ENCODE measurements at places on chromosomes 2 and 18.

GRCh38 chr2:19711470-19712372 lies 190.1 kb downstream of the TTC32 start:
- DNase-seq: no peak

DNA sequence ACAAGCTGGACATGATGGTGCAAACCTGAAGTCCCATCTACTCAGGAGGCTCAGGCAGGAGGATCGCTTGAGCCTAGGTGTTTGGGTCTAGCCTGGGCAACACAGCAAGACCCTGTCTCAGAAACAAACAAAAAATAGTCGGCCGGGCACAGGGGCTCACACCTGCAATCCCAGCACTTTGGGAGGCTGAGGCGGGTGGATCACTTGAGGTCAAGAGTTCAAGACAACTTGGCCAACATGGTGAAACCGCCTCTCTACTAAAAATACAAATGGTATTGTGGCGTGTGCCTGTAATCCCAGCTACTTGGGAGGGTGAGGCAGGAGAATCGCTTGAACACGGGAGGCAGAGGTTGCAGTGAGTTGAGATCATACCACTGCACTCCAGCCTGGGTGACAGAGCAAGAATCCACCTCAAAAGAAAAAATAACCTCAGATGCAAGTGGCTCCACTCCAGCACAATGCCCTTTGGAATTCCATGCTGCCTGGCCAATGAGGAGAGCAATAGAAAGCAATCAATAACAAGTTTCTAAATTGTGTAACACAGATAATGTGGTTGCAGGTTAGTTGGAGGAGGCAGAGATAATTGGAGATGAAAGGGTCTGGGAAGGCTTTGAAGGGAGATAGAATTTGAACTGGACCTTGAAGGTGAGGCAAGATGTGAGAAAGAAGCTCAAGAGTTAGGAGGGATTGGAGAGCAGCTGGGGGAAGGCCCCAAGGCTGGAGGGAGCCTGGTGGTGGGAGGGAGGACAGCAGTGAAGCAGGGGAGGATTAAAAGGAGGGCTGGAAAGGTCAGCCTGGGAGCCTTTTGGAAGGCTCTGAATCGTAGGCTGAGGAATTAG lies 6.0 kb downstream of the TTC31 start:
- no peak for DNase-seq

DNA sequence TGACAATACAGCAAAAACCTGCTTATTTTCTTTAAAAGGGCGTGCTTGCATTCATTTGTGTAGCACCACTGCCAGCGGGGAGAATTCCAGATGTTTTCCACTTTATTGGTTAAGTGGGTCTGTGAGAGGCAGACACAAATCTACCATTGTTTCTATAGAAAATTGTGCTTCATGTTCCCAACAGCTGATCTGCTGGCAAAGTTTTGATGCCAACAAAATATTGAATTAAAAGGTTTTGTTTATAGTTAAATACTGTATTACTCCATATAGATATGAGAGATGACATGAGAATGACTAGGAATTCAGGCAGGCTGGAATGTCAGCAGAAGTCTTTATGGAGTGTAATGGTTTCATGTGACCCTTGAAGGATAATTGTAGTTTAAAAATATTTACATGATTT lies 182.7 kb downstream of the MC4R start:
- DNase-seq: no peak

DNA sequence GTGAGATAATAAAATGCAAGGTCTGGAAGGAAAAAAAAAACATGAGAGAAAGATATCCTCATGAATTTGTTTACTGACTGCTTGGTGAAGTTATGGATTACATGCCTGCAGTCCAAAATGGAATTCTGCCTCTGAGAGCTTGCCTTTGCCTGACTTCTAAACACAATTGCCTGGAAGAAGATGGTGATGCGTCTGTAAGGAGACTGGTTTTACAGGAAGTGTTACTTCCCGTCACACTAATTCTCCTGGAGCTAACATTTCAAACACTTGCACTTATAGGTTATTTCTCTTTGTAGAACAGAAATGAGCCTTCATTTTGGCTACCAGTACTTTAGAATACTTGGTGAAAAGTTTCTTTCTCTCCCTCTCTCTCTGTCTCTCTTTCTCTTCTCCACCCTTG lies 884.3 kb downstream of the TSN start:
- DNase-seq: no peak

- no peak for DNase-seq
Observed at GRCh38 chr2:44109166-44109565, 59.5 kb upstream of the PPM1B start.

GRCh38 chr2:467892-468647 lies 180.2 kb upstream of the ALKAL2 start:
- no peak for DNase-seq

DNA sequence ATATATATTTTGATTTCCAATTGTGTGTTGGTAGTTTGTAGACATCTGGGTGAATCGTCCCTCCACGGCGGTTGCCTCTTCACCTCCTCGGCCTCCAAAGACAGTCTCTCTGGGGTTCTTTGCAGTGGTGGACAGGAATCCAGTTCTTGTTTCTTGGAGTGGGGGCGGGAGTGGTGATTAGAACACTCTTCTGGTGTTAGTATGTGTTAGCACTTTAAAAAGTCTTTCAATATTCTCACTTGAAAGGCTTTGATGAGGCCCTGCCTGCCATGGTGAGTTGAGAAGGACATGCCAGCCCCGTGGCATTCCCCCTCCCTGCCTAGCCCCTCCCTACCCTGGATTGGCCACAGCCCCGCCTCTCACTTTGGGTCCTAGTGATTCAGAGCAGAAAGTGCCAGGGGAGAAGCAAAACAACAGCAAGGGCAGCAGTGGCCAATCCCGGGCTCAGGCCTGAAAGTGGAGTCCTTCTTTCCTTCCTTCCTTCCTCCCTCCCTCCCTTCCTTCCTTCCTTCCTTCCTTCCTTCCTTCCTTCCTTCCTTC lies 316.8 kb upstream of the HS6ST1 start:
- DNase-seq: no peak

GRCh38 chr2:197278799-197279763 lies 31.5 kb downstream of the ANKRD44 start:
- DNase-seq: no peak

DNA sequence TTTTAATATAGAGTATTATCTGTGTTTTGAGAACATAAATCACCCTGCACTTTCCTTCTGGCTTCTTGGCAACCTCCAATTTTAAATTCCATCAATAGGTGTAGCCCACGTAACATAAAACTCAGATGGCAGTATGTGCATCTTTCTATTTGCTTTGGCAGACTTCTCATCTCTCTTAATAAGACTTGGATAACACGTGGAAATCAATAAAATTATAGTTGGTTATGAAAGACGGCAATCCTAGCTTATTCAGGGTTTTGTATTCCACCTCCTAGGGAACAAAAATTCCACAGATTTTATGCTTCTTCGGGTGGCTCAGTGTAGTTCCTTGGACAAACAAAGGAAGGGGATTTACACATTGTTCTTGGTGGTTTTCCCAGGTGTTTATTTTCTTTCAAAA lies 299.3 kb downstream of the RND3 start:
- DNase-seq: no peak

GRCh38 chr2:149901231-149901859 lies 313.8 kb upstream of the MMADHC start:
- DNase-seq: no peak

DNA sequence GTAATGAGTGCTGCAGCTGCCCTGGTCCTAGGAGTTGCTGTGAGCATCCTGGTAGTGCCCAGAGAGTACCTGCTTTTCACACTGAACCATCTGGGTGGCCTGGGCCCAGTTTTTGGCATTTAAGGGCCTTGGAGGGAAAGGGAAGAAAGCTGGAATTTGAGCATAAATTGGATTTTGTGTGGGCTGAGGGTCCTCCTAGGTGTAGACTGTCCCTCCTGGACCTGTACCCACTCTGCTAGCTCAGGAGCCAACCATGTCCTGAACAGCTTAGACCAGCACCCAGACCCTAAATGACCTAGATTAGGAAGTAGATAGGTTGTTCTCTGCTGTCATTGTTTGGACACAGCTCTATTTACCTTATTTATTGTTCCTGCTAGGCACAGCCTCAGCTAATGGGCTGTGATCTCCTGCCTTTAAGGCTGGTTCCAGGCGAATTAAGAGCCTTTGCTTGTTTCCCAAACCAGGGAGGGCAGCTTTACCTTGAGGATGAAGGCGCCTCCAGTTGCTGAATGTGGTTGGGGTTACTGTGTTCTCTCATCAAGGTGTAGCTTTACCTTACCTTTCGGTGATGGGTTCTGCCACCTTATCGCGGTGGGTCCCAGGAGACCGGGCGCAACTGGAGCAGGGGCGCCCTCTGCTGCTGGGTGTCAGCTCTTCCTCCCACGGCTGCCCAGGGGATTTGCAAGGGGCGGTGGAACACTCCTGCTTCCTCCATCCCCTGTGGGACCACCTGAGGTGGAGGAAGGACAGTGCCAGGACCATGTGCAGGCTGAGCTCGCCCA lies 34.4 kb downstream of the ITGA6 start:
- peak; percentile 62 for DNase-seq

GRCh38 chr2:8644605-8645175 lies 37.2 kb upstream of the ID2 start:
- DNase-seq: no peak

- DNase-seq: no peak
Observed at GRCh38 chr2:231666171-231667095, 41.9 kb upstream of the PTMA start.

- no peak for DNase-seq
Observed at GRCh38 chr18:63346480-63347183, 20.4 kb downstream of the KDSR start.

GRCh38 chr2:180944372-180944771 lies 36.0 kb upstream of the UBE2E3 start:
- no peak for DNase-seq

GRCh38 chr2:1621041-1621440 lies 123.3 kb downstream of the PXDN start:
- DNase-seq: no peak

DNA sequence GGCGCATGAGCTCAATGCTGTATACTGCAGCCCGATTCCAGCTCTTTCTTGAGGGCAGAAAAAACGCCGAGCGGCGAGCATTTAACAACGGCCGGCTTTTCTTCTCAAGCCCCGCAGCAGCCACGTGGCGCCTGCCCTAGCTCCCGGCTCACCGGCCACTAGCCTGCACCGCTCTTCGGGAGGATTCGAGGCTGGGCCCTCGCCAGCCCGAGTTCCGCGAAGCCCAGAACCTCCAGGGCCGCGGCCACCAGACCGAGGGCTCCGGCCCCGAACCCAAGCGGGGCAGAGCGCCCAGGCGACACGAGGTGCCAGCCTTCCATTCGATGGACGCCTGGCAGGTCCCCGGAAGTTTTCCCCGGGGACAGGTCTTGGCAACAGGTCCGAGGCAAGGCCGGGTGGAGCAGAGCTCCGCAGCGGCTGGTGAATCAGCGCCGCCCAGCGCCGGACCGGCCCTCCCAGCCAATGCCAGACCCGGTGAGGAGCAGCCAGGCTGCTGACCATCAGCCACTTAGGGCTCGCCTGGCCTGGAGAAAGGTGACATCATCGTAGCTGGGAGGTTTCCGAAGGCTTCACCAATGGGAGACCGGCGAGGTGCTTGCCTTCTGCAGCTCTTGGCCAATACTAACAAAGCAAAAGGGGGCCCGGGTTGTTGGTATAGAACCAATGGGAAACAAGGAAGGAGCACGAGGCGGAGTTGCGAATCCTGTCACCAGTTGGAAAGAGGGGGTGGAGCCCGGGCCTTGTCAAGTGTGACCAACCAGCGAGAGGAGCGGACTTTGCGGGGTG lies 552 bp upstream of the MXD1 start:
- peak; percentile 100 for DNase-seq

GRCh38 chr2:73324126-73324725 lies 30.9 kb upstream of the EGR4 start:
- no peak for DNase-seq

DNA sequence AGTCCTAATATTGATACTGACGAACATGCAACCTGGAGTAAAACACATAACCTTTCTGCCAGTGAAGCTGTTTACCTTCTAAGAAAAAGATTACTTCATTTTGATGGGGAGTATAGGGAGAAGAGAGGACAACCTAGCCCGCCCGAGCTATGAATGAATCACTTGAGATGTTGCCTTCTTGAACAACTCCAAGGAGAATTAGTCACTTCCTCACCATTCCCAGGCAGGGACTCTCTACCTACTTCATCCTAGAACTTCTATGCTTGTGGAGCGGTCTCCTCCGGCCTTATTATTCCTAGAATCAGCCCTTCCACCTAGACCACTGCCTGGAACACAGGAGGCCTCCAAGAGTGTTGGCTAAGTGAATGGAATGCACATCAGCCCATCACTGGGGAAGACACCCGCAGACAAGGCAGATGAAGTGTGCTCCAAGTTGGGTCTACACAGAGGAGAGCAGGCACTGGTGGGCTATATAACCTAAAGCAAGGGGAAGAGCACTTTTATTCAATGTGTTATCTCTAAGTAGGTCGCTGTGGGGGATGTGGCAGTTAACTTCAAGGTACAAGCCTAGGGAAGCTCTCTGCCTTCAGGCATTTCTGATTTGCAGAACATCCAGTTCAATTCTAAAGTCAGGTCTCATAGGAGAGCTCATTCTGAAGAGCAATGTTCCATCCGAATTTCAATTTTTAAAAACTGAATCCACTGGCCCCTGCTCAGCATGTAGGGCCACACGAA lies 57.4 kb downstream of the STK39 start:
- DNase-seq: no peak

GRCh38 chr2:138237667-138238384 lies 263.7 kb upstream of the SPOPL start:
- DNase-seq: no peak

DNA sequence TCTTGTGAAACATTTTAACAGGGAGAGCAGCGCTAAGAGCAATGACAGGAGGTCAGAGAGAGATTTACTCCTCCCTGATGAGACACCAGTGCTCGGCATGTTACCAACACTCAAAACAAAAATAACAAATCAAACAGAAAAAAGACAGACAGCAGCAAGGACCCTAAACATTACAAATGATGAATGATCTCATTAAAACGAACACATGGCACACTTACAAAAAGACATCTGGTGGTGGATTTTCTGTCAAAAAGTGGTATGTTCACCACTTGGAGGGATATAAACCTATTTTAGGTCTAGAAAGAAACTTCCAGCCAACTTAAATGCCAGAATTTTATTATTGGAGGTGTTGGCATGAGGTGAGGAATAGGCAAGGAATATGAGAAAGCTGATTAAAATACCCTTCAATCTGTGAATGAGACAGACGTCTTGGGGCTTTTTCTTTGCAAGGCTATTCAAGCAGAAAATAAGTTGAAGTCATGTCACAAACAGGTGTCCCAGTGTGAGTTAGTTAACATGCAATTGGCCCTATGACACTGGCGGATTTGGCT lies 112.8 kb downstream of the PRELID3A start:
- no peak for DNase-seq

DNA sequence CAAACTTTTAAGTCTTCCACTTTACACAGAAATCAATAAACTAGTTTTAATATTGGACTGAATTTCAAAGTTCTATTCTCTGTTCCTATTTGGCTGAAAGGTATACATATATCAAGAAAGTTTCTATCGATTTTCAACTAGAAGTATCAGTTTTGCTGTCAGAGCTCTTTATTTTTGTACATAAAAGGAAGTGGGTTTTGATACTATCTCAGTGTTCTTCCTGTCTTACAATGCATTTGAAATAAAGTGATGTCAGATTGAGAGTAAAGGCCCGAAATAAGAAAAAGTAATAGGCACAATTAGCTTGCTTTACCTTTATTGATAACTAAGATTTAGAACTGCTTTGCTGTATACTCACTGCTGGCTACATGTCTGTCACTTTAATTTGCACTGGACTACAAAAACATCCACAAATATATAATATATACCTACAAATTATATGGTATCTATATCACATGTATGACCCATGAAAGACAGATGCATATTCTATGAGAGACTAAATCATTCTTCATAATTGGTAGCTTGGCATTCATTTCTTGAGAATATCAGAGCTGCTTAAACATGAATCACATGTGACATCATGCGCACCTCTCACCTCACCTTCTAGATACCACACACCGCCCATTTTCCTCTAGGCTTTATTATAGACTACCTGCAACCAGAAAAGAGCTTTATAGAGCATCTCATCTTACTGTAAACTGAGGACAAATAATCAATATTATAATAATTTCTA lies 83.6 kb downstream of the ASXL2 start:
- no peak for DNase-seq
